ENCODE measurements at places on chromosomes 3 and 15.

- no peak for DNase-seq
Observed at GRCh38 chr15:100005013-100005412, 271.8 kb upstream of the LYSMD4 start.

DNA sequence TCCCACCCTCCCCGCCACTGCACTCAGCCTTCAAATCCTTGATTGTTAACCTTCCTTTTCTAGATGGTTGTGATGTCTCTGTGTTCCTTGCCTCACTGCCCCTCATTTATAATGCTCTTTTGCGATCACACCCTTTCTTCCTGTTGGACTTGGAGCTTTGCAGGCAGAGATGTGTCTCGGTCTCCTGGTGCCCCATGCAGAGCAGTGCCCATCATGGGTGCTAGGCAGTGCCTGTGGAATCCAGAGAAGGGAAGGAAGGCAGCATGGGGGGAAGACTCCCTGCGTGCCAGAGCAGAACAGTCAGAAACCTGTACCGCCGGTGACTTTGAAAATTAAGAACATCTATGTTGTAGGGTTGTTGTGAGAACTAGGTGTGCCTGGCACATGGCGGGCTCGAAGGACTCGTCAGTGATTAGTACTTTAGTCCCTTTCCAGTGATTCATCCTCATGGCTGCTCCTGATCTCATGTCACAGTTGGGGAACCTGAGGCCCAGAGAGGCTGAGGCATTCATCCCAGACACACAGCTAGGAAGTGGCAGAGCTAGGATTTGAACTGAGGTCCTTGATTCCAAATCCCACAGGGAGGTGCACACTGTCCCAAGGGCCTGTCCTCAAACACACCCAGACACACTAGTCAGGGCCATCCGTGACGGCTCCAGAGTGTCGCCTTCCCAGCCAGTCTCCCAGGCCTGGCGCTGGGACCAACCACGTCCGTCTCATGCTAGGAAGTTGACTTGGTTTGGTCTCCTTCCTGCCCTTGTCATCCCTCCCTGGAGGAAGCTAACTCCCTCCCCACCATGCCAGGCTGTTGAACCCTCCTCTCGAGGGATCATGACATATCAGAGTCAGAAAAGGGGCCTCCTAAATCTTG lies 58.3 kb downstream of the SMAD6 start:
- DNase-seq: no peak

DNA sequence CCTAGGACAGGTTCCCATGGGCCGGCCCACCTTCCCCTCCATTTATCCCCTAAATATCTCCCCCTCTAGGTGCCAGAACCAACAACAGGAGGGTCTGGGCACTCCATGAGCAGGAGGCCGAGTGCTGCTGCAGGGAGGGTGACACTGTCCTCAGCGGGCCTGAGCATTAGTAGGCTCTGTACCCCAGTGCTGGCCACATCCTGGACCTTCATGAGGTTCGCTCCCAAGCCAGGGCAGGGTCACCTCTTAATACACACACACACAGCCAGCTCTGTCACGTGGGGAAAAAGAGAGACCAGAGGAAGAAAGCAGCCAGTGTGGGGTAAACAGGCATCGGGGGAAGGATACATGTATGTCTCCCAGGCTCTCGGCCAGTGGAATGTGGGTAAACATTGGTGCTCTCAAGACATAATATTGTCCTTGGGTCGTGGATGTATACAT lies 27.9 kb upstream of the SEMA3F start:
- DNase-seq: no peak

GRCh38 chr15:74179983-74180880 lies 6.7 kb downstream of the ISLR start:
- DNase-seq: no peak

GRCh38 chr3:21238661-21239060 lies 512.3 kb downstream of the ZNF385D start:
- DNase-seq: no peak

- DNase-seq: no peak
Observed at GRCh38 chr3:193560870-193561269, 6.2 kb upstream of the ATP13A4 start.

DNA sequence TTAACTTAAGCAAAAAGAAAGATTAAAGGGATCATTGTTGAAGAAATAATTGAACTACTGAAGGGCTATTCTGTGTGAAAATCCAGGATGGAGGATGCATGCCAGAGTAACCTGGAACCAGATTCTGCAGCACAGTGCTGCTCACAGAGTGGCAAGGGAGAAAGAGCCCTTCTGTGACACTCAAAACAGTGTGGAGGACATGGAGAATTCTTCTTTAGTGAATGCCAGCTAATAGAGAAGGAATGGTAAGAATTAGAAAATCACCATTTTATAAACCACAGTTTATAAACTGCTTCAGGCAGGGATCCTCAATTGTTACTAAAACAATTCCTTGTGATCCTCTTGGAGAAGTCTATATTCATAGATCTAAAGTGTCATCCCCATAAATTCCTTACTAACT lies 70.4 kb upstream of the ARHGEF26 start:
- no peak for DNase-seq

- DNase-seq: no peak
Observed at GRCh38 chr15:58311556-58311955, 120.2 kb upstream of the LIPC start.

- no peak for DNase-seq
Observed at GRCh38 chr15:73886717-73887345, 13.5 kb downstream of the TBC1D21 start.

- DNase-seq: no peak
Observed at GRCh38 chr15:100772478-100772877, 107.2 kb upstream of the ALDH1A3 start.

DNA sequence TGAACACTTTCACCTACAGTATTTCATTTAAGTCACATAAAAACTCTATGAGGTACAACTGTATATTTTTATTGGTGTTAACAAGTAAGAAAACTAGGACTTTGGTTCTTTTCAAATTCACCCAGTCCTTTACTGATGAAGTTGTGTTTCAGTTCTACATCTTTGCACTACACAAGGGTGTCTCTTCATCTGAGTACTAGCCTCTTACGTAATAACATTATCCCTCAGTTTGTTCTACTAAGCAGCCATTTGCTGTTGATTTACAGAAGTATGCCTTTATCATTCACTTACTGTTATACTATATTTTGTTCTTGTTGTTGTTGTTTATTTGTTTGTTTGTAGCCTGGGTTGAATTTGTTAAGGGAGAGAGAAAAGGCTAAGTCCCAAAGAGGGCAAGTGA lies 311.9 kb downstream of the PLOD2 start:
- no peak for DNase-seq

DNA sequence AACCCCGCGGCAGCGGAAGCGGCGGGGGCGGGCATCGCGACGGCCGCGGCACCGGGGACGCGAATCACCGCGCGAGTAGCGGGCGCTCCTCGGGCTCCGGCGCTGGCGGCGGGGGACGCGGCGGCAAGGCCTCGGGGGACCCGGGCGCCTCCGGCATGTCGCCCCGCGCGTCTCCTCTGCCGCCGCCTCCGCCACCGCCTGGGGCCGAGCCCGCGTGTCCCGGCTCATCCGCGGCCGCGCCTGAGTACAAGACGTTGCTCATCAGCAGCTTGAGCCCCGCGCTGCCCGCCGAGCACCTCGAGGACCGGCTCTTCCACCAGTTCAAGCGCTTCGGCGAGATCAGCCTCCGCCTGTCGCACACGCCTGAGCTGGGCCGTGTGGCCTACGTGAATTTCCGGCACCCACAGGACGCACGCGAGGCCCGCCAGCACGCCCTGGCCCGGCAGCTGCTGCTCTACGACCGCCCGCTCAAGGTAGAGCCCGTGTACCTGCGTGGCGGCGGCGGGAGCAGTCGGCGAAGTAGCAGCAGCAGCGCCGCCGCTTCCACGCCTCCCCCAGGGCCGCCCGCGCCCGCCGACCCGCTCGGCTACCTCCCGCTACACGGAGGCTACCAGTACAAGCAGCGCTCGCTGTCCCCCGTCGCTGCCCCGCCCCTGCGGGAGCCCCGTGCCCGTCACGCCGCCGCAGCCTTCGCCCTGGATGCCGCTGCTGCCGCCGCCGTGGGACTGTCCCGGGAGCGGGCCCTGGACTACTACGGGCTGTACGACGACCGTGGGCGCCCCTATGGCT lies 675 bp downstream of the RBM15B start:
- peak; percentile 85 for DNase-seq

DNA sequence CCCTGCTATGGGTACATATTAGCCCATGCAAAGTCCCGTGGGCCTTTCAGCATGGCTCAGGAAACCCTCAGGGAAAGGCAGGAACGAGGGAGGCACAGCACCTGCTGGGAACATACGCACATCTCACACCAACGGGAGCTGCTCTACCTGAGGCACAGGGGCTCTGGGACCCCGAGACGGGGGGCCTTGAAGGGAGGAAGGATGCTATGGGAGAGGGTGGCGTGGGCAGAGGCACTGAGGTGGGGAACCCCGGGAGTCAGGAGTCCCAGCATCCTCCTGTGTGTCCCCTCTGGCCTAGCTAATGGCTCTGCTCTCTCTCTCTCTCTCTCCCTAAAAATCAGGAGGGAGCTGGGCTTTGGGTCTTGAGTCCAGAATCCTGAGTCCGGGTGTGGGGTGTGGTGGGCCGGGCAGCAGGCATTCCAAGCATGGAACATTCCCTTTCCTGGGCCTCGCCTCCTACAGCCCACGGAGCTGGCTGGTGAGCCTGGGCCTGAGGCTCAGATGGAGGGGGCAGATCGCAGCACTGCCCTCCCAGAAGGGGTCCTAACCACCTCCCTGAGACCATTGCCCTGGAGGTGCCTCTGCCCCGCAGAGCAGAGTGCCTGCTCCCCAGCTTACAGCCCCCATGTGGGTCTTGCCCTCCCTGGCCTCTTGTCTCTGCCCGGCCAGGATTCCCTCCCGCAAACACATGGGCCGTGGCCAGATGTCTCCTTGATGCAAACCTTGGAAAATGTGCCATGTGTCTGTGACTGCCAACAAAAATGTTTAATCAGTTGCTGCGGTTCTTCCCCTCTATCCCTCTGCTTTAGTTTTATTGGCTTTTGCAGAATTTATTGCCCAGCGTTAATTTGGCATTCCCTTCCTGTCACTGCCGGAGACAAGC lies 101.6 kb downstream of the TMEM266 start:
- DNase-seq: no peak

- DNase-seq: no peak
Observed at GRCh38 chr3:160130950-160131349, 94.3 kb upstream of the C3orf80 start.

- DNase-seq: no peak
Observed at GRCh38 chr3:45507820-45508317, 86.7 kb upstream of the LIMD1 start.

- no peak for DNase-seq
Observed at GRCh38 chr15:91752081-91752785, 101.3 kb upstream of the SLCO3A1 start.

DNA sequence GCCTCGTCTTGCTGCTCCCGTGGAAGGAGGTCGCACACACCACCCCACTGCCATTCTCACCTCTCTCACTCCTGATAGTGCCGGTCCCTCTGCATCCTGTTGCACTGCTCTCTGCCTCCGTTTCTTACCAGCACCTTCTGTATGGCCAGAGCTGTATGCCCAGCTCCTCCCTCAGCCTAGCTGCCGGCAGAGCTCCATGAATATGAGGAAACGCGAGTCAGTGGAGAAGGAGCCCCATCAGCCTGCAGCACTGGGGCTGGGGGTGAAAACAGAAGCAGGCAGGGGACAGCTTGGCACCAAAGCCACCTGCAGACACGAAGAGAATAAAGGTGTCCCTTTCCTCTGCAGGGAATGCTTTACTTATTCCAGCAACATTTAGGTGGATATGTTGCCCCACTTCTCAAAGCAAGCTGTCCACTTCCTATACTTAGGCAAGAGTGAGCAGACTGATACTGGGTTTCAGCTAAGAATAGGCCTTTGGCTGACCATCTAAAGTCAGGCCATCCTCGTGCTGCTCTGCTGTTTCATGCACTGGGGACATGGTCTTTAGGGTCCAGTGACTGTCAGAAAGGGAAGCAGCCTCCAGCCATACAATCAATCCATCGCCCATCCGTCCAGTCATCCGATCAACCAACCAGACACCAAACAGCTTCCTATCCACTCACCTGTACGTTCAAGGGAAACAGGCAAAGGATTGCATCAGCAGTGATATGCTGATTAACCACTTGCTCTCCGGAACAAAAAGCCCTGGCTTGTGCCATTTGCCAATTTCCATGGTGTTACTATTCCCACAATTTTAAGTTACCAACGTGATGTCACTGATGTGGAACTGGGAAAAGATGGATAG lies 222.7 kb downstream of the XXYLT1 start:
- no peak for DNase-seq

DNA sequence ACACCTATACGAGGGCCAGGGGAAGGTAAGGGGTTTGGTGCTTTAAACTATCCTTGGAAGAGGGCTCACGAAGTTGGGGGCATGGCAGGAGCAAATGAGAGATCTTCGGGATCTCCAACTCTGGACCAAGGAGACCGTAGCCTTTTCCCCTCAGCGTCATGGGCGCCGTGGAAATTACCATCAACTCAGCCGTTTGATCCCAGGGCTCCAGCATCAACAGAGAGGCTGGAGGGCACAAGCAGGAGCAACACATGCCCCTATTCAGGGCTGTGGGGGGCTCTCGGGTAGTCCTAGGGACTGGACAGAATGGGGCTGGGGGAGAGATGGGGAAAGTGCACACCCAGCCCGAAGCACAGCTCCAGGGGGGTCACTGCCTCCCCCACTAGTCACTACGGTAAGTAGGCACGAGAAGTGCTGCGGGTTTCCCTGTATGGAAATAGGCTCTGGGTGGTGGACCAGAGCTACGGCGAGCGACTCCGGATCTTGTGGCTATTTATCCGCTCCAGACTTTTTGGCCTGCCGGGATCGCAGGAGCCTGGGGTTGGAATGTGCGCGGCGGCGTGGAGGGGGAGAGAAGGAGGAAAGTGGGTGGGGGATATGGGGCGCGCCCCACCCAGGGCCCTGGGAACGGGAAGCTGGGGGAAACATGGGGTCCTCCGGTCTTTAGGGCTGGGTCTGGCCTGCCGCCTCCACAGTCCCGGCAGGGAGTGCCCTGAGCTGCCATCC lies 539 bp upstream of the LAMB2 start:
- no peak for DNase-seq

DNA sequence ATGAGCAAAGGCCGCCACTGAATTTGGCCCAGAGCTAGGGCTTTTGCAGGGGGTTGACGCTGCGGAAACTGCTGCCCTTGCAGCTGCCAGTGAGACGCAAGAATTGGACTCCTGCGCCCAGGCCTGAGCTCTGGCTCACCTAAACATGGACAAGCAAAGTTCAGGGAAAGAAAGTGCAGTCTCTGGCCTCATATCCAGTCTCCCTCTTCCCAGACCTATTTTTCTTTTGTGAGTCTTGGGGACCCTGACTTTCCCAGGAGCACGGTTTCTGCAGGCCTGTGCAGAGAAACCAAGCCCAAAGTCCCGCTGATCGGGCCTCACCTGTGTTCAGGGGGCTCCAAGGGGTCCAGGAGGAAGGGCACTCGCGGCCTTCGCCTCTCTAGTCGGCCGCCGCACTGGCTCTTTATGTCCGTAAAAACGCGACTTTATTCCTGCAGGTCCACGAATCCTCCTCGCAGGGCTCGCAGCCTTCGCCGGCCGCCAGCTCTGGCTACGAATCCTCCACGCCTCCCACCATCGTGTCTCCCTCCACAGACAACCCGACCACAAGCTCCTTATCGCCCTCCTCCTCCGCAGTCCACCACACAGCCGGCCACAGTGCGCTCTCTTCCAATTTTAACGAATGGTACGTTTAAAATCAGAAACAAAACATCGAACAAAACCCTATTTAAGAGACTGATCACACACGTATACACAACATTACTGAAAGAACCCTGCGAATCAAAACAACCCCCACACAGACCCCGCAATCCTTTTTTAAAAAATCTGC lies 3.9 kb downstream of the ZIC1 start:
- no peak for DNase-seq

Measured in activated CD4-positive, alpha-beta T cell treated with anti-CD3 and anti-CD28 coated beads, Interleukin-2, amount 10 ng/mL, durations not matched to agents 24 days and 14 days (primary cell).